NCI-H2107 (cell line): ENCODE measurements at places on chromosomes 5 and 9.

GRCh38 chr5:67414712-67415111, 218.1 kb upstream of the CD180 start:
- DNase-seq, result no peak

DNA sequence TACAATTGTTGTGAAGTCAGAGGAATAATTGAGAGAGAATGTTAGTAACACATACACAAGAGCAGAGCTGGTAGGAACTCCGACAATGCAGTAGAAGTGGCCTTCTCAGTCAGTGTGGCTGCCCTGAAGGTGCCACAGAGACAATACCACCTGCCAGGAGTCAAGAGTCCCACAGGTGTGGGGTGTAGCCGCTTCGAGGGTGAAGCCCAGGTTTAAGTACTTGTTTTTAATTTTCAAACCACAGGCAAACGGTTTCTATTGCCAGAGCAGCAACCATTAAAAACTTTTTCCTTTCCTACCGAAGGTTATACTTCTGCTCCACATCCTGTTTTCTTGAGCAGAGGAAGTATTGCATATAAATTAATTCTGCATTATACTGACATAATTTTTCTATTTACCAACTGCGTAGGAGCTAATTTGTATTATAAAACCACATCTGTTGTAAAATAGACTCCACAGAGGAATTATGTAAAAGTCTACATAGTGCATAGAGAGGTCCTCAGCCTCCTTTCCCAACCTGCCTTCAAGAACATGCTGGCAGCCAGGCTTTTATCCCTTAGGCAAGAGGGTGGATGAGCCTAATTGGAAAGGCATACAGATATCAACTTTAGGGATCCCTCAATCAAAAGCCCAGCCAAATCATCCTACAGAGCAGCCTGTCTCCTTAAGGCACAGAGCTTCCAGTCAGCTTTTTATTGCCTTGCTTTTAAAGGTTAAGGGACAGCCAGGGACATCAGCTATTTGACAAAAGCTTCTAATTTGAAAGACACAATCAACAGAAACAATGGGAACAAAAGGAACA, 12.9 kb upstream of the ACTBL2 start:
- no peak for DNase-seq

DNA sequence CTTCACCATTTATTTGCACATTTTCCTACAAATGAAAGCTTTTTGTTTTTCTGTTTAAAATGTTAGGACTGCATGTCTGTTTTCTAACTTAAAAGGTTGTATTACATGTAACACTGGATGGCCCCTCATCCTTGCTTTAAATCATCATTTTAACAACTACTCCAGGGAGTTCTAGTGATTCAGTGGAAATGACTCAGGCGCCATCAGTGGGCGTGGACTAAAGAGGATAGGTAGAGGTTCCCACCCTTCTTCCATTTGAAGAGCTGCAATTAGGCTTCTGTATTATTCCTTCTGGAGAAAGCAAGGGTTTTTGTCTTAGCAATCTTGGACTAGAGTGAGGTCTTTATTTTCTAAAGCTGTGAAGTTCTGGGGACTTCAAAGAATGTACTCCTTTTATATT, 213.7 kb downstream of the TMEM38B start:
- no peak for DNase-seq

- no peak for DNase-seq
Observed at GRCh38 chr9:137178939-137179630, 7.2 kb upstream of the TMEM210 start.
